ENCODE measurements at places on chromosomes 4 and X. TPM values are rescaled to one million over a fixed set of nuclear protein-coding genes. Genes with fewer than 3 reads are reported as not detected.

DNA sequence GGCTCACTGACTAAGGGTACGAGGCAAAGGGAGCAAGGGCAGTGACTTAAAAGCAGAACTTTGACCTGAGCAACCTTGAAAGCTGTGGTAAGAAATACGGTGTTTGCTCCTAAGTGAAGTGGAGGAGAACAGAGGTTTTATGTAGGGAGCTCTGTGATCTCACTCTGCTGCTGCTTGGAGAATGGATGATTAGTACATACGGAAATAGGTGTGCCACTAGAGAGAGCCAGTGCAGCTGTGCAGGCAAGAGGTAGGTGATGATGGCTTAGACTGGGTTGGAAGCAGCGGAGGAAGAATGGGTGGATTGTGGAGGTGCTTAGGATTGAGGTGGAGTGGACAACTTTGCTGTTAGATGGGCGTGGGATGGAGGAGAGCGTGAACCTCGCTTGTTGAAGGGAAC, 85.0 kb downstream of the FAM193A start:
- no peak for DNase-seq

DNA sequence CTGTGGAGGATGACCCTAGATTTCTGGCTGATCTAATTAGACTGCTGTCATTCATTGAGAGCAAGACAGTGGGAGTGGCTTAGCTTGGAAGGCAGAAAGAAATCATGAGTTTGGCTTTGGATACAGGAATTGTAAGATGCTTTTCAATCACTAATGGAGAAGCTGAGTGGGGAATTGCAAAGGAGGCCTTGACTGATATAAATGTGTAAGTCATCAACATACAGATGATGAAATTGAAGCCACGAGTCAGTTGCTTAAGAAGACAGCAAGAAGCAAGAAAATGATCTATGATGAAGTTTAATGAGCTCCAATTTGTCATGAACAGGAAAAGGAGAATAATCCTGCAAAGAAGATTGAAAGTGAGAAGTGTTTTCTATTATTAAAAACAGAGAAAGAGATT, 136.7 kb upstream of the C1QTNF7 start:
- DNase-seq: no peak

- DNase-seq: no peak
Observed at GRCh38 chr4:55186123-55186522, 60.7 kb upstream of the KDR start.

- DNase-seq: no peak
Observed at GRCh38 chrX:920234-920799, 289.7 kb downstream of the SHOX start.

DNA sequence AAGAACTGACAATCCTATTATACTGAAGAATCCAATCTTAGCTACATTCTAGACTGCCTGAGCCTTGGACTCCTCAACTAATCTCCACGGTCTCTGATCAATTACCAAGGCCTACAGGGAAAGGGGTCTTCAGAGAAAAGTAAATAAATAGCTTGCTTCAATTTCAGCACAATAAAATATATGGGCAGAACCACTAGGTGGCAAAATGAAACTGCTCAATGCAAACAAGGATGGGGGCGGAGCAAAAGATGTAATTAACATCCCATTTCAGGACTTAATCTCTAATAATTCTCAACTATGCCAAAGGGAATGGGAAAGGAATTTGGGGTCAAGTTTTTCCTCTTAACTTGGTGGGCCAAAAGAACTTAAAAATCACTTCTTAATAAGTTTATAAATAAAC, 78.4 kb upstream of the MAP3K15 start:
- no peak for DNase-seq

GRCh38 chrX:124719060-124719459, 372.7 kb downstream of the SH2D1A start:
- no peak for DNase-seq

DNA sequence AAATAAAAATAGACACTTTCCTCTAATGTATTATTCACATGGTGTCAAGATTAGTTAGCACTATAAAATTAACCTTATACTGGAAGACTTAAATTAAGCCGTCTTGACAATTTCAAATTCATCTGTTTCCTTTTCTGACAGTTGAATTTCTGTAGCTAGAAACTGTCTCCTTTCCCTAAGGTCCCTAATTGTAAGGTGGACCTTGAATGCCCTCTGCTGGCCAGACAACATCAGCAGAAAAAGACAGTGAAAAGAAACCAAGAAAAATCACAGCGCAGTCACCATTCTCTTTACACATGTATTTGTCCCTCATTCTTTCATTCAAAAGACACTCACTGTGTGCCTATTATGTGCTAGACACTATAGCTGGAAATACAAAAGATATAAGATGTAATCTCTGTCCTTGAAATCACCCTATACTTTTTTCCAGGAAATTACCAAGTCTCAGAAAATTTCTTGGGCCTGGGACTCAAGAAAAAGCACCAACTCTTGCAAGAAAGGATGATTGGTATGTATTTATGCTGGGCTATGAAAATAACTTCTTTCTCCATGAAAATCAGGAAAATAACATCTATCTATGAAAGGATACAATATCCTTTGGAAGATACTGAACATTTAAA, 32.7 kb upstream of the AMBN start:
- no peak for DNase-seq

DNA sequence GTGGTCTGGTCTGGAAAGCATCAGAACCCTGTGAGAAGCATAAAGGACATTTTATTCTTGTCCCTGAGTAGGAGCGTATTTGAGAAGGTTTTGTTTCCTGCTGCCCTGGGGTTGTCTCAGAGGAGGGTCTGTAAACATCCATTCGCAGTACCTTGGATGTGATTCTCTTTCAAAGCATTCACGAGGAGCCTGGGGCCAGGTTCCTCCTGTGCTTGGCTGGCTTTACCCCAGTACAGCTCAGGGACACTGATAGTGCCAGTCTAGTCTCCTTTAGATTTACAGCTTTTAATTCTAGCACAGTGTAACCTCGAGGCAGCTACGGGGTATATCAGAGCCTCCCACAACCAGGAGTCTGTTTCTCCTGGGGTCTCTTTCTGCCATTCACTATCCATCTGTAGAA, 2.7 kb downstream of the CLRN2 start:
- DNase-seq: no peak

GRCh38 chrX:141839856-141840255, 1.7 kb downstream of the MAGEC3 start:
- DNase-seq: no peak

DNA sequence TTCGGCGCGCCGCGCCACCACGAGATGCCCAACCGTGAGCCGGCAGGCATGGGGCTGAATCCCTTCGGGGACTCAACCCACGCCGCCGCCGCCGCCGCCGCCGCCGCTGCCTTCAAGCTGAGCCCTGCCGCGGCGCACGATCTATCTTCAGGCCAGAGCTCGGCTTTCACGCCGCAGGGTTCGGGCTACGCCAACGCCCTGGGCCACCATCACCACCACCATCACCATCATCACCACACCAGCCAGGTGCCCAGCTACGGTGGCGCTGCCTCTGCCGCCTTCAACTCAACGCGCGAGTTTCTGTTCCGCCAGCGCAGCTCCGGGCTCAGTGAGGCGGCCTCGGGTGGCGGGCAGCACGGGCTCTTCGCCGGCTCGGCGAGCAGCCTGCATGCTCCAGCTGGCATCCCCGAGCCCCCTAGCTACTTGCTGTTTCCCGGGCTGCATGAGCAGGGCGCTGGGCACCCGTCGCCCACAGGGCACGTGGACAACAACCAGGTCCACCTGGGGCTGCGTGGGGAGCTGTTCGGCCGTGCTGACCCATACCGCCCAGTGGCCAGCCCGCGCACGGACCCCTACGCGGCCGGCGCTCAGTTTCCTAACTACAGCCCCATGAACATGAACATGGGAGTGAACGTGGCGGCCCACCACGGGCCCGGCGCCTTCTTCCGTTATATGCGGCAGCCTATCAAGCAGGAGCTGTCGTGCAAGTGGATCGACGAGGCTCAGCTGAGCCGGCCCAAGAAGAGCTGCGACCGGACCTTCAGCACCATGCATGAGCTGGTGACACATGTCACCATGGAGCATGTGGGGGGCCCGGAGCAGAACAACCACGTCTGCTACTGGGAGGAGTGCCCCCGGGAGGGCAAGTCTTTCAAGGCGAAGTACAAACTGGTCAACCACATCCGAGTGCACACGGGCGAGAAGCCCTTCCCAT, 1.1 kb downstream of the ZIC3 start:
- DNase-seq: no peak

Gene SYN1
- not detected for total RNA-seq

Gene ATP8A1
- 12.2 TPM for total RNA-seq

Gene IL1RAPL2
- 0.44 TPM for total RNA-seq

Gene MSANTD1
- total RNA-seq: 0.88 TPM

Gene SLITRK4
- total RNA-seq: 76.3 TPM

Gene KDR
- 20.3 TPM for total RNA-seq

Gene ITIH6
- total RNA-seq: not detected

Gene OFD1
- total RNA-seq: 48.8 TPM

Gene USP17L15
- not detected for total RNA-seq

Gene TAF7L
- not detected for total RNA-seq
